Gastrocnemius medialis (tissue), 4 donors: ENCODE measurements at places on chromosomes 1 and 21. TPM values are rescaled to one million over a fixed set of nuclear protein-coding genes. Genes with fewer than 3 reads are reported as not detected.

DNA sequence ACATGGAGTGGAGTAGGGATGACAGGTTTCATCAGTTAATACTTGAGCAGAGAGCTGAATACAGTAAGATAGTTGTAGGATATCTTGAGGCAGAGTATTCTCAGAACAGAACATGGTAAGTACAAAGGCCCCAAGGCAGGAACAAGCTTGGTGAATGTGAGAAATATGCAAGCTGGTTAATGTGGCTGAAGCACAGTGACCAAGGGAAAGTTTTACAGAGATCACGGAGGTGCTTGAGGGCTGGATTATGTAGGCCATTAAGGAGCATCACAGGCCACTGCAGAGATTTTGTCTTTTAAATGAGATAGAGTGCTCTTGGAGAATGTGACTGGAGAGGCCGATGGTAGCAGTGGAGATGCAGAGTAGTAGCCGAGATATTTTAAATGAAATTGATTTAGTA is 54.0 kb upstream of the BOLA1 start:
- no peak for DNase-seq

DNA sequence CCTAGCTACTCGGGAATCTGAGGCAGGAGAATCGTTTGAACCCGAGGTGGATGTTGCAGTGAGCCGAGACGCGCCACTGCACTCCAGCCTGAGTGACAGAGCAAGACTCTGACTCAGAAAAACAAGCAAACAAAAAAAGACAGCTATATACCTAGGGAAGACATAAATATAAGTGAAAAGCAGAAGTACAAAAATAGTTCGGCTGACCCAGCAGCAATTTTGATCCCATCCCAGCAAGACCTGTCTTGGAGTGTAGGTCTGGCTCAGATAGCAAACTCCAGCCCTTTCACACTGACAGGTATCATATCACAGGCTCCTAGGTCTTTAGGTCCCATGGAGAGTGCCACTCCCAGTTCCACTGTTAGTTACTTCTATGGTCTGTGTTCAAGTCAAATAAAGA is 14.6 kb downstream of the MTX1 start:
- DNase-seq: no peak

The TMCO4 gene
- total RNA-seq: 3.4 TPM

The PRAMEF1 gene
- not detected for total RNA-seq
